ENCODE measurements at places on chromosomes 1 and 21.

- DNase-seq: peak; percentile 66
These were observed 45.7 kb downstream of the PSMG1 start for GRCh38 chr21:39137248-39138178.

DNA sequence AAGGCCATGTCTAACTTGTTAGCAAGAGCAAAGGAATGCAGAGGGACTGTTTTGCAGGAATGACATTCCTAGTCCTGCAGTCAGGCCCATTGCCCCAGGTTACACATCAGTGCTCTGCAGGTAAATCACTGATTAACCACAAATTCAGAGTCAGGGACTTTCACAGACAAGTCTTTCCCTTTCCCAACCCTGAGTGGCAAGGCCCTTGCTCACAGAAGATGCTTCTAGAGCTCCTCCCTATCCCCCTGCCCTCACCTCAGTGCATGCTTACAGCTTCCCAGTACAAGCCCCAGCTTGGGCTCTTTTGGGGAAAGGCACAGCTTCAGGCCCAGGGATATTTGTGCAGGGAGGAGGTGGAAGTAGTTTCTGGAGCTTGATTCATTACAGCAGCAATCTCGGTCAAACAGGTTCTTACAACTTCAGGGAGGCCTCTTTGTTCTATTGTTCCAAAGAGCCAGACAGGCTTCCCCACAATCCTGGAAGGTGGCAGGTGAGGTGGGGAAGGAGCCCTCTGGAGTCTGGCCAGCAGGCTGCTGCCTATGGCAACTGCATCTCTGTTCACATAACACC lies 53.9 kb downstream of the CASQ2 start:
- DNase-seq: no peak

DNA sequence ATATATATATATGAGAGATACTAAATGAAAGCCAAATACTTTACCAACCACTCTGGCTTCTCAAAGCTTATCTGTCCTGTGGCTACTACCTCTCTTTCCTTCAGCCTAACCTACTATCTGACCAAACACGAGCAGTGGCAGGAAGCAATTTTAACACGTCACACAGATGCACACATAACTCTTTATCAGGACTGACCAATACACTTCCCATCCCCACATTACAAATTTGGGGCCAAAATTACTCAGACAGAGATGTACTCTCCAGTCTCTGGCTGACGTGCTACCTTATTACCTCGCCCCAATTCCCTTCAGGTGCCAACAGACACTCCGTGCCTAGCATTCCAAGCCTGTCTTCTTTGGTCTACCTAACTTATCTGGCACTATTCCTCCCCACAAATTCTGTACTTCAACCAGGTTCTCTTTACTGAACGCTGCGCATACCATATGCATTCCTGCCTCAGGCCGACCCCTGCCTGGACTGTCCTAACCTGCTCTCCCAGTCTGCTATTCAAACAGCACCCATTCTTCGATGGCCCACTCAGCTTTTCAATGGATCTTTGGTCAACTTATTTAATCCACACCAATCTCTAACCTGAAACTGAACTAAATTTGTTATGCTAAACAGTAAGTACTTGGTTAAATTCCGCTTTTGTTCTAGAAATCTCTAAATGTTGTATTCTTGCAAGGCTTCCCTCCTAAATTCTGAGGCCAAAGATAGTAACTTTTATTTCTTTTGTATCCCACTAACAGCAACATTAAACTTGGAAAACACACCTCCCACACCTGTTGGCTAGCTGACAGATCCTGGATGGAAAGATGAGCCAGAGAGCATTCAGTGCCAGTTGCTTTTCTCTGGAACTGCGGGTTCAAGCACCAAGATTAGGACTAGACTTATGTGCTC lies 27.9 kb downstream of the RERE start:
- DNase-seq: no peak

- no peak for DNase-seq
These were observed 177.5 kb downstream of the ROR1 start for GRCh38 chr1:63951059-63951946.

GRCh38 chr1:226422478-226422877 lies 14.6 kb upstream of the PARP1 start:
- no peak for DNase-seq

GRCh38 chr1:47527653-47528272 lies 89.9 kb downstream of the FOXD2 start:
- no peak for DNase-seq

GRCh38 chr1:101388904-101389546 lies 152.2 kb downstream of the S1PR1 start:
- DNase-seq: no peak

DNA sequence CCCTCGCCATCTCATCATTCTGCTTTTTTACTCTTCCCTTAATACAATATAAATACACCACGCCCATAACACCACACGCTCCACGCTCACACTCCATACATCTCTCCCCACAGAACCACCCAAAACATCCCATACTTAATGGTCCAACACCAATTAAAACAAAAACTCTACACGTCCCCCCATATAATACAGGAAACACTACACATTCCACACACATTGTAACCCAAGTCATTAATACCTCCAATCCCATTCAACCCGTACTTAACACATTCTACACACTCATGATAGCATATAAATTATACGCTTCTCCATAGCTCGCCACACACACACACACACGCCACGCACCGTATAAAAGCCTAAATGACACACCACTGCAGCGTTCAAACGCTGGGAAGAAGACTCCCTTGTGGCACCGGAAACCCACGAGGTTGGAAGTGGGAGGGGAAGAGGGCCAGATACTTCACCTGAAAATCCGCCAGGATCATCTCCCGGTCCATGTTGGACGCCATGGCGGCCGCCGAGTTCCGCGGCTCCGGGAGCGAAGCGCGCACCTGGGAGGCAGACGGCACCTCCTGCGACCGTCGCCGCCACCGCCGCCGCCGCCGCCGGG lies 659 bp downstream of the FAF1 start:
- no peak for DNase-seq

DNA sequence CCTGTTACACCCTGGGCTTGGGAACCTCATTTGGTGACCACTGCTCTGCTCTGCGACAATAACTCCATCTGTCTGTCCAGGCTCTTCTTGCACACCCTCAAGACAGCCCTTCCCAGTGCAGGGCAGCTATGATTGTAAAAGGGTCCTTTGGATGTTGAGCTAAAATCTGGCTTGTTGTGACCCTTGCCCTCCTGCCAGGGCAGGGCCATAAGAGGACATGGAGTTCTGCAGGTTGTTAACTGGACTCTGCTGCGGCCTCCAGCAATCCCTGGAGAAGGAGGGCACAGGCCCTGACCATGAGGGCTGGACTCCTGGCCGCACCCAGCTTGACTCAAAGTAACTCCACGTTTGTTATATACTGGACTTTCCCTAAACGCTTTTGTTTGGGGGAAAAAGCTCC lies 41.2 kb downstream of the DHCR24 start:
- DNase-seq: no peak

- DNase-seq: no peak
These were observed 108.2 kb downstream of the CLEC20A start for GRCh38 chr1:178388418-178389145.

GRCh38 chr1:48093147-48093546 lies 96.0 kb upstream of the TRABD2B start:
- no peak for DNase-seq

- peak; percentile 67 for DNase-seq
These were observed 72.5 kb upstream of the TNFSF18 start for GRCh38 chr1:173122958-173123852.

DNA sequence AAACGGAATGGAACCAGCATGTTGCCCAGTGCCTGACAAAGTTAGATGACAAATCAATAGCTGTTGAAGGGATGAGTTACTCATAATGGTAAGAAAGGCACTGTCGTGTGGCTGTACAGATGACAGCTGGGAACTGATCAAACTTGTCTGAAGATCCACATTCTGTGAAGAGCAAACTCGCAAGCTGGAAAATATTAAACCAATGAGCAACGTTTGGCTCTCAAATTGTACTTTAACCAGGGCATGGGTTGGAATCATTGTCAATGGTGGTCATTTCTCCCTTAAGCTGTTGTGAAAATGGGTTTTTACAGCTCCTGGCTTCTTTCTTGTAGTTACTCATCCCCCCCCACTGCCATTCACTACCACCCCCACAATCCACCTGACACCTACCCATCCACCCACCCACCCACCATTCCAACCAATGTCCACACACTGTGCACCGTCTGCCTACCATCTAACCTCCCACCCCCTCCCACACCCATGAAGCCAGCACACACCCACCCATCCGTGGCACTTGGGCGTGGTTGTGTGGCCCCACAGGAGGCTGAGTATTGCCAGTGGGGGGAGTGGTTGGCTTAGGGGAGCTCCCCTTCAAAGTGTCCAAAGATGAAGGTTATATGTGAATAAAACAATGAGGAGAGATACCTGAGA lies 46.7 kb downstream of the CLDN14 start:
- no peak for DNase-seq

- DNase-seq: peak; percentile 59
These were observed 613.3 kb downstream of the AJAP1 start for GRCh38 chr1:5267603-5268235.

- DNase-seq: no peak
These were observed 87.2 kb upstream of the IVNS1ABP start for GRCh38 chr1:185404291-185404690.

- no peak for DNase-seq
These were observed 42.9 kb downstream of the COL18A1 start for GRCh38 chr21:45447821-45448220.

GRCh38 chr1:111603979-111604378 lies 15.6 kb upstream of the RAP1A start:
- DNase-seq: no peak

GRCh38 chr1:198649232-198649967 lies 10.6 kb downstream of the PTPRC start:
- no peak for DNase-seq

GRCh38 chr21:20330652-20331051 lies 667.6 kb upstream of the NCAM2 start:
- no peak for DNase-seq

DNA sequence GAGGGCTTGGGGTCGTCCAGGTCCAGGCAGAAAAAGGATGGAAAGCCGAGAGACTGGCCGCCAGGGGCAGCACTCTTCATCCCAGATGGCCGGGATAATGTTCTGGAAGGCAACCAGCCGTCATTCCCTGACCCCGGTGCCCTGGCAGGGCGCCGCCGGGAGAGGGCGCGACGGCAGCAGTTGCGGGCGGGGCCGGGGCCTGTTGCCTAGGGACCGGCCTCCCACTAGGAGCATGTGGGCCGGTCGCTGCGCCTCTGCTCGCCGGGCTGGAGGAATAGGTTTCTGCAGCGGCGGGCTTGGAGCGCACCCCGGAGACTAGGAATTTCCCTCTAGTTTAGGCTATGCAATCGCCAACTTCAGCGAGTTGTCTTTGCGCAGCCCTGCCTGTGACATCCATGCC lies 11.0 kb downstream of the DMRTB1 start:
- DNase-seq: peak; percentile 82

DNA sequence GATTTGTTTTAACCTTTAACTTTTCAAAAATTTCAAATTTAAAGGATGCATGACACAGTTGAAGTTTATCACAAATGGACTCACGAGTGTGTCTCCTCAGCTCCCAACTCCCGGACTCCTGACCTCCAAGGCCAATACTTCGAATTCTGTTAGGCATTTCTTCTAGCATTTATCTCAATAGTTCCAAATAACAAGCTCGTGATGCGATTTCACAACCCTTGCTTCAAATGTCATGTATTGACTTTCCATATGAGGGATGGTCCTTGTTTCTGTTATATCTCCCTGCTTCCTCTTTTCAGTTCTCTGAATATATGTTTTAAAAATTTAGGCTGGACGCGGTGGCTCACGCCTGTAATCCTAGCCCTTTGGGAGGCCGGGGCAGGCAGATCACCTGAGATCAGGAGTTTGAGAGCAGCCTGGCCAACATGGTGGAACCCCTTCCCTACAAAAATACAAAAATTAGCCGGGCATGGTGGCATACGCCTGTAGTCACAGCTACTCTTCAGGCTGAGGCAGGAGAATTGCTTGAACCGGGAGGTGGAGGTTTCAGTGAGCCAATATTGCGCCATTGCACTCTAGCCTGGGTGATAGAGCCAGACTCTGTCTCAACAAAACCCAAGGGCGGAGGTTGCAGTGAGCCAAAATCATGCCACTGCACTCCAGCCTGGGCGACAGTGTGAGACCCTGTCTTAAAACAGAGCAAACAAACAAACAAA lies 52.0 kb upstream of the TINAGL1 start:
- DNase-seq: no peak

GRCh38 chr1:182889997-182890396 lies 50.9 kb downstream of the DHX9 start:
- no peak for DNase-seq

- no peak for DNase-seq
These were observed 12.0 kb downstream of the CLEC20A start for GRCh38 chr1:178484698-178485225.

GRCh38 chr1:174764191-174764590 lies 235.6 kb upstream of the CACYBP start:
- no peak for DNase-seq

DNA sequence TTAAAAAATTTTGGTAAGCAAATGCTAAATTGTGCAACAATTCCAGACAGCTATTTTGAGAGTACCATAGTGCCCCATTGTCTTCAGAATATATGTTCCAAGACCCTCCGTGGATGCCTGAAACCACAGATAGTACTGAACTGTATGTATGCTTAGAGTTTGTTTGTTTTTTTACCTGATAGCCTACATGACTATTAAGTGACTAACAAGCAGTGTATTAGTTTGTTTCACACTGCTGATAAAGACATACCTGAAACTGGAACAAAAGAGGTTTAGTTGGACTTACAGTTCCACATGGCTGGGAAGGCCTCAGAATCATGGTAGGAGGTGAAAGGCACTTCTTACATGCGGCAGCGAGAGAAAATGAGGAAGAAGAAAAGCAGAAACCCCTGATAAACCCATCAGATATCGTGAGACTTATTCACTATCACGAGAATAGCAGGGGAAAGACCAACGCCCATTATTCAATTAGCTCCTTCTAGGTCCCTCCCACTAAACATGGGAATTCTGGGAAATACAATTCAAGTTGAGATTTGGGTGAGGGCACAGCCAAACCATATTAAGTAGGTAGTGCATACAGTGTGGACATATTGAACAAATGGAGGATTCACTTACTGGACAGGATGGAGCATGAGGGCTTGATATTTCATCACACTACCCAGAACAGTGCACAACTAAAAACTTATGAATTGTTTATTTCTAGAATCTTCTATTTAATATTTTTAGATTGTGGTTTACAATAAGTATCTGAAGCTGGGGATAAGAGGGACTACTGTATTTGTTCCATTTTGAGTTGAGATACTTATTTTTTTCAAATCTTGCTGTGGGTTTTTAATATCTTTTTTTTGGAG lies 78.5 kb downstream of the LHX9 start:
- no peak for DNase-seq

DNA sequence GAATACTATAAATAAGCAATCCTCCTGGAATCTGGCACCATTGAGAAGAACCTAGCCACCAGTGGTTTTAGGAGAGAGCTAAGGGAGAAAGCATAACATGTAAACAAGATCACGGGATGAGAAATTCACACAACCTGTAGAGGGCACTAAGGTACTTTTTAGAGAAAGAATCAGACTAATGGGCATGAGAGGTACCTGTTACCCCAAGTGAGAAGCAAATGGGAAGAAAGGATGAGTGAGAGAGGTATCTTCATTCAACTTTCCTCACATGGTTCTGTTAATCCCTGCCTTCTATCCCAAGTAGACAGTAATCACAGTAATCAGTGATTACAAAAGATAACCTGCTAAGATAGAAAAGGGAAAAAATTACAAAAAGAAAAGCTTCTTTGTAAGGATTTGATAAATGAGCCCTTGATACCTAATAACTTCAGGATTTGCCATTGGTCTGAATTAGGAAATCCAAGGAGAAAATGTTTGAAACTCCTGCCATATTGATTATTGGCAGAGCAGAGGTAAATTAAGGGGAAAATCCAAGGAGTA lies 251.1 kb upstream of the ADGRL2 start:
- peak; percentile 39 for DNase-seq

- DNase-seq: no peak
These were observed 10.7 kb downstream of the TMEM81 start for GRCh38 chr1:205073511-205073910.

Data from NT2/D1 (cell line).